Foreskin melanocyte (primary cell): ENCODE measurements at places on chromosomes 4 and X.

DNA sequence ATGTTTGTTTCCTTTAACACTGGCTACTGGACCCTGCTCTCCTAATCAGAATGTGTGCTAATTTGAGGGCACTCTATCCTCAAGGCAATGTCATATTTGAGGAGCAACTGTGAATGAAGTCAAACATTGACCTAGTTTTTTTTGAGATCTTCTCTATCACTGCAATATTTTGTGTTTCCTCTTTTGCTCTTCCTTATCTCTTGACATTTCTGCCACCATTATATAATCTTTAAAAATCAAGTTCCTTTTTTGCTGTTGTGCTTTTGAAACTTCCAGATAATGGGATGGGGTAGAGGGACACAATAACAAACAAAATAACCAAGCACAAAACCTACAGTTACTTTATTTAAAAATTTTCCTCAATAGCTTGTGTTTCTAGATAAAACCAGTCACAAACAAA lies 7.4 kb upstream of the WDFY3 start:
- DNase-seq: no peak

GRCh38 chr4:166458756-166459155 lies 585.7 kb downstream of the TLL1 start:
- no peak for DNase-seq

DNA sequence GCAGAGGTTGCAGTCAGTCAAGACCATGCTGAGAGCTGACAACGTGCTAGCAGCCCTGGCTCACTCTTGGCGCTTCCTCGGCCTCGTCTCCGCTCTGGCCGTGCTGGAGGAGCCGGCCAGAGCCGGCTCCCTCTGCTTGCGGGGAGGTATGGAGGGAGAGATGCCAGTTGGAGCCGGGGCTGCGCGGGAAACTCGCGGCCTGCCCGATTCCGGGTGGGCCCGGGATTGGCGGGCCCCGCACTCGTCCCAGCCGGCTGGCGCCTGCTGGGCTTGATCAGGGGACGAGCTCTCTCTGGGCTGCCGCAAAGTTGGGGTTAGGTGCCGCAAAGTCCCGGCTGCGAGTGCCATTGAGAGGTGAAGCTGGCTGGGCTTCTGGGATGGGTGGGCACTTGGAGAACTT lies 27.8 kb upstream of the SHISA3 start:
- no peak for DNase-seq

DNA sequence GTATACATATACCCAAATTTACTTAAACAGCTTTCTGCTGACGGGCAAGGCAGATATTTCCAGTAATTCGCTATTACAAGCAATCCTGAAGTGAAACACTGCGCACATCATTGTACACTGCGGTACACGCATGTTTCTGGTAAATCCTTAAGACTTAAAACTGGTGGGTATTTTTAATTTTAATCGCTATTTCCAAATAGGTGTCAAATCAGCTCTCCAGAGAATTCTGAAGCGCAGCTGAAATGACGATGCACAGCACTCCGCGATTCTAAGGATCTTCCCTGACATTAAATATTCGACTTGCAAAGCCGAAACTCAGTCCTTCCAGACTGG lies 361 bp downstream of the TMEM128 start:
- no peak for DNase-seq

DNA sequence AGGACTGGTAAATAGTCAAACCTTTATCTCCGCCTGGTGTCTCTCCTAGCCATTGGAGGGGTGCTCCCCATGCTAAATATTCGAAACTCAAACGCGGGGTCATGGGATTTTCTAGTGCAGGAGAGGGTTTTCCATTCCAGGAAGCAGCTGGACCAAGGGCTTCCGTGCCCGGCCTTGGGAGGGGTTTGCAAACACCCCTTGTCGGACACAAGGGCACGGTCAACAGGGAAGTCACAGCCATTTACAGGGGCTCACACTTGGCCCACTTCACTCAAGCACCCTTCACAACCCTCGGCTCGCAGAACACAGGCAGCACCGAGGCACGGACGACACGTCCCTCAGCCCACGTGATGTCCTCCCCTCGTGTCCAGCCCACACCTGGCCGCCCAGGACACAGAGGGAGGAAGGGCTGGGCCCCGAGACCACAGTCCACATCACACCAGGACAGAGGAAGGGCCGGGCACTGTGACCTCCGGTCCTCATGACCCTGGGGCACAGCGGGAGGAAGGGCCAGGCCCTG lies 10.3 kb upstream of the PLCXD1 start:
- no peak for DNase-seq
